ENCODE measurements at places on chromosomes 12 and 14. TPM values are rescaled to one million over a fixed set of nuclear protein-coding genes. Genes with fewer than 3 reads are reported as not detected.

GRCh38 chr12:85423947-85424346 is 143.9 kb downstream of the ALX1 start:
- DNase-seq = no peak

GRCh38 chr12:37543966-37544668 is 772.5 kb upstream of the ALG10B start:
- DNase-seq = no peak

GRCh38 chr12:5345534-5345933 is 86.4 kb upstream of the NTF3 start:
- DNase-seq = no peak

- peak; percentile 71 for DNase-seq
These were observed 874 bp downstream of the CDC42BPB start for GRCh38 chr14:103056322-103057027.

The FAM186B gene
- total RNA-seq = 0.95 TPM

The MANSC1 gene
- 14.9 TPM for total RNA-seq

The LBHD2 gene
- not detected for total RNA-seq

The RHEBL1 gene
- 7.8 TPM for total RNA-seq

DNA sequence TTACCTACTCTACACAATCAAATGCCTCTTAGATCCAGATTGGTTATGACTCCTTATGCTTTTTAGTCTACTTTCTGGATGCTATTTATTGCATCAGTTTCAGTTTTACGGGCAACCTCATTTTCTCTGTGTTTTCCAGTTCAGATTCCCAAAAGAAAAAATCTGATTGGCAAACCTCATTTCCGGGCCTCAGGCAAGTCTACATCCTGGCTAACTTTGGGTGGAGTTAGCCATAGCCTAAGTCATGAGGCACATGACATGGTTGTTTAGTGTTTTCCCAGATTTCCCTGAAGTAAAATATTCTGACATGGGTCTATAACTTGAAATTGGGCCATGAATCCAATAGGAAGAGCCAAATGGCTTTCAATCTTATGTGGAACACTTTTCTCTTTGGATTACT is 339.7 kb downstream of the NUAK1 start:
- DNase-seq = peak; percentile 11

GRCh38 chr12:75685617-75686225 is 174.3 kb upstream of the KRR1 start:
- DNase-seq = no peak

The SUSD6 gene
- 3.5 TPM for total RNA-seq

Data from SK-MEL-5 (cell line).